ENCODE measurements at places on chromosomes 12 and 14.
A peak's percentile ranks its signal among the peaks of the same experiment; 100 is the strongest.

DNA sequence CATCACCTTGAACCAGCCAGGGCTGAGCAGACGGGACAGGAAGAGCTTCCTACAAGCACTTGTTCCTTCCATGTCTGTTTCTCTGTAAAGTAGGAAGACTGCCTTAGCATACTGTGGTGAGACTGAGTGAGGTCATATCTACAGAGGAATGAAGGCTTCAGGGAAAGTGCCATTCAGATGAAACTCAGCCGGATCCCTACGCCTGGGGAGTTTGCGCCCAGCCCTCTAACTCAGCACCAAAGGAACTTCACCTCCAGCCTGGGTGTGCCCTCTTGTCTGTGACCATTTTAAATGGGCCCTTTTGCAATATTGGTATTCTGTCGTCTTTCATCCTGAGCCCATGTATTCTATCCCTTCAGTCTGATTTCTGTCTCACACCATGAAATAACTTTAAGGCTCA is 175.6 kb upstream of the FKBP4 start:
- no peak for DNase-seq

GRCh38 chr14:57879516-57879915 is 13.6 kb upstream of the SLC35F4 start:
- no peak for DNase-seq

DNA sequence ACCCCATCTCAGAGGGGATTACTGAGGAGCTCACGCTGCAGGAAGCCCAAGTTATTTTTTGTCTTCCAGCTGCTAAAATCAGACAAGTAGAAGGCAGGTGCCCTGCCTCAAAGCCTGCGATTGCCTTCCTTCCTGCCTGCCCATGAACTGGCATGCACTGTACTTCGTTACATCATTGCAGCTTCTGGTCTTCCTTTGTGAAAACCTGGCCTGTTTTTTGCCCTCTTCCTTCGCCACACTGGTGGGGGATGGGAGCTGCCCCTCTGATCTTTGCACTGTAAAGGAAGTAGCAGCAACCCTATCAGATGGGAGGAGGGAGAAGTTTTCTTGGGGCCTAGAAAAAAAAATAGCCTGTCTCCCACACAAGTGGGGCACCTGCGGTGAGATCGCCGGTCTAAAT is 1098.7 kb downstream of the BCL11B start:
- DNase-seq: peak; percentile 86

DNA sequence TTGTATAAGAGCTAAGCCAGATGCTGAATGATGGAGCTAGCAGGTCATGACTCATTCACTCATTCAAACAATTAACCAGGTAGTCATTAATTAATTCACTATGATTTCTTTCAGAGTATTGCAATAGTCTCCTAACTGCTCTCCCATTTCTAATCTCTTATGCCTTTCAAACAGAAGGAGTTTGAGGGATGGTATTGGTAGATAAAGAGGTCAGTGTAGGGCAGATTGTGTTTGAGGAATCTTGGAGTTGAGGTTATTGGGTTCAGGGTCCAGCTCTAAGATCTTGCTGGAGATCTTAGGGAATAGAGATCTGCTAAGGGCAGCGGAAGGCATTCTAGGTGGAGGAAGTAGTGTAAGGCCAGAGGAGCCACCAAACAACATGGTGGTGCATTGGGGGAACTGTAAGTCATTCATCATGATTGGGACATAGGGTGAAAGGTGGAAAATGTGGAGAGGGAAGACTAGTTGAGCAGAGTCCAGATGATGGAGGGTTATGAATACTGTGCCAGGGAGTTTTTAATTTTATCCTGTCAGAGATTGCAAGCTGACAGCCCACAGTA is 11.7 kb downstream of the DGKA start:
- no peak for DNase-seq

DNA sequence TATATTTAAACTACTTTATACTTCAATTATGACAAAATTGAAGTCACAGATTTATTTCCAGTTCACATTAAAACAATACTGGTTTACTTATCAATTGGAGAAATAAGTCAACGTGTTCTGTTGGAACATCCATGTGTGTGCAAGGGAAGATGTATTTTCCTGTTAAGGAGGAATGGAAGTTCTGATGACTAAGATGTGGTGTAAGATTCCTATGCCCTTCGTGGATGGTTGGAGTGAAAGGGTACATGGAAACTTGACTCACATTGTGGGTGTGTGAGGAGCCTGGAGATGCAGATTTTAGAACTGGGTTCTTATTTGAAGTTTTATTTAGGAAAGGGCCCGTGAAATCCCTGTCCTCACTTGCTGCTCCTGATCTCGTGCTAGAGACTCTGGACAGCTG is 95.3 kb downstream of the CATSPERB start:
- DNase-seq: no peak

- DNase-seq: no peak
Observed at GRCh38 chr12:124549629-124550028, 17.8 kb downstream of the NCOR2 start.

GRCh38 chr14:61557262-61557661 is 138.1 kb upstream of the HIF1A start:
- no peak for DNase-seq

- DNase-seq: no peak
Observed at GRCh38 chr12:90974286-90974685, 19.3 kb upstream of the CCER1 start.

DNA sequence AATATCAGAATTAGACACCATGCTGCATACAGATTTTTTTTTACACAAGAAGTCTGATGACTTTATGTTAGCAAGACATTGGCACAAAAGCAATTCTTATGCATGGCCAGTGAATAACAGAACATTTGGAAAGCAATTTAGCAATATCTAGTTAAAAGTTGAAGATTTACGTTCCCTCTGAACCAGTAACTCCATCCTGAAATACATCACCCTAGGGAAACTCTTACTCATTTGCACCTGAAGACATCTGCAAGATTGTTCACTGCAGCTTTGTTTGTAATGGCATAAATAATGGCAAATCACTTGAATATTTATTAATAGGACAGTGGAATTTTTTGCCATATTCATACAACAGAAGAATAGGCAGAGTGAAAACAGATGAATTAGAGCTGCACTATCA is 670.0 kb upstream of the NOVA1 start:
- no peak for DNase-seq

GRCh38 chr14:76826122-76826521 is at the start of gene LRRC74A:
TSS of gene LRRC74A (plus strand) at chr14:76826408. CDS start at chr14:76826698, 290 bp downstream.
- DNase-seq: no peak

DNA sequence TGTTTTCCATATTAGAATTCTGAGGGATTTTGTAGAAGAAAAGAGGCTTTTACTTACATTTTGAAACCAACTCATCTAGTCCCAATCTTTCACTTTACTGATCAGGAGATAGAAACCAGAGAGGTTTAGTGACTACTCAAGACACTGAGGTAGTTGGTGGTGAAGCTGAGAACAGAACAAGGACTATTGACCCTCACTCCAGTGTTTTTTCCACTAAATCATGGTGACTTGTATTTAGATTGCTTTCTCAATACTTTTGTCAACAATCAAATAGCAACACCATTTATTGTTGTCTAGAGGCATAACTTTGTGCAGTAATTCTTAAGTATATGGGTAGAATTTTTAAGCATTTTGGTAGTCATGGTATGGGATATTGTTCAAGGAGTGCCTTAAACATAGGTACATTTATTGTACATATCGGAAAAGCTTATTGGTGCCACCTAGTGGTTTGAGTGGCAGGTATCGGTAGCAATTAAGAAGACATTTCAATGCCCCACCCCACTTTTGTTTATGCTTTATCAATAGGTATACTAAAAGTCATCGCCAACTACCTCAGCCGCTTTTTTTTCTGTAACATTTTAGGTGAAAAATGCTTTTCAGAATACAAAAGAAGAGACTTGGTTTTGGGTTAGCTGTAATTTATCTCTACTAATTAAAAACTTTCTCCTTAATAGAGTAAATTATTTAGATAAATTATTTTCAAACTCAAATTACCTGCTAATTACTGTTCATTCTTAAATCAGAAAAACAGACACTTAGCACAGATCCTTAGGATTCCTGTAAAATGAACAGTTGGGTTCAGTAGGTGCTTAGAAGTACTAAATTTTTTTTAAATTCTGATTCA is 47.3 kb upstream of the PAWR start:
- peak; percentile 58 for DNase-seq

GRCh38 chr14:54564868-54565784 is 1.8 kb upstream of the SAMD4A start:
- peak; percentile 51 for DNase-seq

GRCh38 chr12:94650143-94651056 is at the start of gene TMCC3:
TSS of gene TMCC3 (minus strand) at chr12:94650557. CDS start at chr12:94650430, 127 bp downstream.
- DNase-seq: no peak

DNA sequence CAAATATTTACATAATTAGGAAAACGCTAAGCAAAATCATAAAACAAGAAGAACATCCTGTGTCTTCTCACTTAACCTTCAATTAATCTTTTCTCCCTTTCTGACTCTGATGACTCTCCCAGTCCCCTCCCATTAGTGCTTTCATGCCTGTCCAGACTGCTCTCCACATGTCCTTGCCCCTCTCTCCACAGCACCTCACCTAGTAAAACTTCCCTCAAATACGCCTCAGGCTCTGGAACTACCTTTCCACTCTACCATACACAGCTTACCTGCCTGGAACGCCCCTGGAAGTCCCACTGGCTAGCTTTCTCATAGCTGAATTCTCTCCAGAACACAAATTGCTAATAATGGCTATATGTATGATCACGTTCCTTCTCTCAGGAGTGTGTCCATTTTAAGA is 44.7 kb downstream of the SLC5A8 start:
- no peak for DNase-seq

GRCh38 chr12:124777399-124778372 is 86.0 kb downstream of the SCARB1 start:
- no peak for DNase-seq

GRCh38 chr14:91378930-91379578 is 38.6 kb downstream of the CCDC88C start:
- DNase-seq: no peak

DNA sequence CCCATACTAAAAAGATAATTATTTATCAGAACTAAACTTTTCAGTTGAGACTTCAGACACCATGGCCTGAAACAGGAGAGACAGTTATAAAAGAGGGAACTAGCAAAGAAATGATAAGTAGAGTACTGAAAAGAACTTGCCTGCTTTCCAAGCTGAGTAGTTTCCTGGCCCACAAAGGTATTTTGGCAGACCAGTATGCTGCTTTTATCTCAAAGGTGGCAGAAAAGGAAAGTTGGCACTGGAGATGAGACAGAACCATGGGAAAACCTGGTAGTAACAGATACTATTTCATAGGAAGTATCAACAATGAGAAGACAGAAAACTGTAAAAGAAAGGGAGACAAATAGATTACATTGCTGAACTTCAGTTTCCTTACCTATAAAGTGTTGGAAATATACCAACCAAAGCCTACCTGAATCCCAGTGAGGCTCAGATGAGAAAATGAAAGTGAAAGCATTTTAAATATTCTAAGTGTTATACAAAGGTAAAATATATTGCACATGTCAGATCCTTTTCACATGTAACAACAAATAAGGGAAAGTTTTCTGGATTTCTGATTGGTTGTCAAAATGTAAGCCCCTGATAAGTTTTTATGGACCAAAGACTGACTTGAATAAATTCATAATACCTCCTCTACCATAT is 155.3 kb upstream of the FSCB start:
- no peak for DNase-seq

GRCh38 chr12:45973526-45973925 is 16.8 kb downstream of the SCAF11 start:
- DNase-seq: no peak

DNA sequence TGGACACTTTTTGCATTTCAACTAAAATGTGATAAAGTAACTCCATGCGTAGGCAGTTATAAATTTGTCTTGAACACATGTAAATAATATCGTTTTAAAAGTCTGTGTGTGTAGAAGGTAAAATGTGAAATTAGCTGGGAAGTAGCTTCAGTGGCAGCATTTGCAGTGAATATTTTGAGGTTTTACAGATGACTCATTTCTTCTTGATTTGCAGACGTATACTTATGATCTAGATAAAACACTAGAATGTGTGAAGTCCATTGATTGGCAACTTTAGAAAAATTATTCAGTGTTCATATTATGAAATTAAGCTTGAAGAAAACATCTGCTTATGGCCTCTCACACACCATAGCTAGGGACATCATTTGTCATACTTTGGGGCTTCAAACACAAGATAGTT is 788.6 kb upstream of the NOVA1 start:
- DNase-seq: no peak

DNA sequence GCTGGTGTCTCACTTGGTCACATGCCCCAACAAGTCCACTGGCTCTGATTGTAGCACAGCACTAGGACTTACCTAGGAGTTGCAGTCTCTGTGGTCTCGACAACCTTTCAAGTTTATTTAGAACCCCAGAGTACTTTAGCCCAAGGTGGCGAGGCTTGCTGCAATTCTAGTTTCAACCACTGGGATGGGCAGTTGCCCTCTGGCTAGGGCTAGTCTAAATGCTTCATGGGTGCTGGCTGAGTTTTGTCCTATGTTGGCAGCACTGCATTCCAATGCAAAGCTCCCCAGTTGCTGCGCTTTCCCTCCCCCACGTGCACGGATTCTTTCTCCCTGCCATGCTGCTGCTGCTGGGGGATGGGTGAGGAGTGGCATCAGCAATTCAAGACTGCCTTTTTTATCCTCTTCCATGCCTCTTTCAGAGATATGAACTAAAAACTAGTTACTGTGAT is 207.9 kb downstream of the SYNE2 start:
- DNase-seq: peak; percentile 24

DNA sequence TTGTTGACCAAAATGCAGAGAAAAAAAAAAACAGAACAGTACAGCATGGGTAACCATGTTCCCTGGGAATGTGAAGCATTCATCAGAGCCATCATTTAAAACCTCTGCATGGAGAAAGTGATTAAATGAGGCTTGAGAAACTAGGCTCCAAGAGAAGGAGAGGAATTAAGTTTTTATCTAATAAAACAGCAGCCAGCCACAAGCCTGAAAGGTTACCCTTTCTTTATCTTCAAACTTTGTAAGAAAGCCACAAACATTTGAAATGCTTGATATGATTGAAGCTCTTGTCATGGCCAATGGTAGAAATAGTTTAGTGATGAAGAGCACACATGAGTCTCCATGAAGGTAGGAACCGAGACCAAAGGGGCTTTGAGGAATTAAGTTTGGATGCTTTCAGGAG is 144.9 kb upstream of the SYT1 start:
- no peak for DNase-seq

DNA sequence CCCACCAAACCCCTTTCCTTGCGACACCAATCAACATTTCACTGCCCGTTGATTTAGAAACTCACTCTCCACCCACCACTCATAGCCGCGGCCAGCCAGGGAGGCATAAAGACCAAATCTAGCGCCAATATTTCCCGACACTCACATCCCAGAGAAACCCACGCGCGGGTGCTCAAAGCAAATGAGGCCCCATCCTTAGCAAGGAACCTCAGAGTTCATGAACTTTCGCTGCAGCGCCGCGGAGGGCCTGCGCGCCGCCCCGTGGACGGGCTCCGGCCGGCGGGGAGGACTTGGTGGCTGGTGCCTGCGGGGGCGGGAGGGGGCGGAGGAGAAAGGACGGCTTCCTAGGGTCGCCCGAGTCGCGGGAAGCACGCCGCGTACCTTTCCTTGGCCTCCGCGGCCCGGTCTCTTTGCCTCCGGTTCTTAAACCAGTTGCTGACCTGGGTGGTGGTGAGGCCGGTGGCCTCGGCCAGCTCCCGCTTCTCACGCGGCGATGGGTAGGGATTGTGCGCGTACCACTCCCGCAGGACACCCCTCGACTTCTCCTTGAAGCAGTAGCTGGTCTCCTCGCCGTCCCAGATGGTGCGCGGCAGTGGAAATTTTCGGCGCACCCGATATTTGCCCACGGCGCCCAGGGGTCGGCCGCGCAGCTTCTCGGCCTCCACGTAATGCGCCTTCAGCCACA is 886 bp downstream of the SIX1 start:
- DNase-seq: no peak
